ENCODE measurements at places on chromosomes 1 and 21.

DNA sequence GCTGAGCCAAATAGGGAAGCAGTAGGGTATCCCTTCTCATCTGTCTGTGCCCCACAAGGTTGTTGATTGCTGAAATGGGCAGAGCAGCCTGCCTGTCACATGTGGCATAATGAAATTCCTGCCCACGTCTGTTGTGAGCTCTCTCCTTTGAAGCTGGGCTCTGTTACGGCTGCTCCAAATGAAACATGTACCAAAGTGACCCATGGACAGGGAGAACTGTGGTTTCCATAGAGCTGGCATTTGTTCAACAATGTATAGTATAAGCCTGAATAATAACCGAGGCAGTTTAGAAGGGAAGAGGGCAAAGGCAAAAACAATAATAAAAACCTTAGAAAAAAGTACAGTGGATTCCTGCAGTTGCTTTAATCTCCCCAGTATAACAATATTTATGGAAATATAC, 149.7 kb downstream of the LYPLAL1 start:
- DNase-seq = no peak

DNA sequence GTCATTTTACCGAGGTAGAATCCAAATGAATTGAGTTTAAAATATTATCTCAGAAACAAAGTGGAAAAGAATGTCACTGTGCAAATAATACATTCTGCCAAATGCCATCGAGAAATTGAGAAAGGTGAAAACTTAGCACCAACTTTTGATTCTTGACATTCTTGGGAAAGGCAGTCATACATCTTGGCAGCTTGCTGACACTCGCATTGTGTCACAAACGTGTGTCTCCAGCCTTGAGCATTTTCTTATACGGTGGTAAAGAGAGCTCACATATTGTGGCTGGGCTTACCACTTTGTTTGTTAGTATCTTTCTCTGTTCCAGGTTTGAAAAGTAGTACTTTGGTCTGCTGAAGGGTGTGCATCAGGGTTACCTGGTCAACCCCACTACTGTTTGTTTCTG, 1456.1 kb downstream of the BRINP3 start:
- no peak for DNase-seq

DNA sequence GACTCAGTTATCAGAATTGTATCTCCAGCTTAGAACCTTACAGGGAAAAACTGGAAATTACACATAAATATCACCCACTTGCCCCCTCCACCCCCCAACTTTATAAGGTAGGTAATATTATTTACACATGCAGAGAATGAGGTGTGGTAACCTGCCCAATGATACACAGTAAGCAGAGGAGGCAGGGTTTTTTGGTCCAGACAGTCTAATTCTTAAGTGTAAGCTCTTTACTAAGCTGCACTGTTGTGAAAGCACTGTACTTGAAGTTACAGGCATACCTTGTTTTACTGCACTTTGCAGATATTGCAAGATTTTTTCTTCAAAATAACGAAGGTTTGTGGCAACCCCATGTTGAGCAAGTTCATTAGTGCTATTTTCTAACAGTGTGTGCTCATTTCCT, 24.8 kb upstream of the MYOCOS start:
- no peak for DNase-seq

GRCh38 chr1:198660341-198661261, 21.8 kb downstream of the PTPRC start:
- no peak for DNase-seq

- DNase-seq = no peak
Observed at GRCh38 chr1:92857817-92858216, 26.0 kb downstream of the RPL5 start.

DNA sequence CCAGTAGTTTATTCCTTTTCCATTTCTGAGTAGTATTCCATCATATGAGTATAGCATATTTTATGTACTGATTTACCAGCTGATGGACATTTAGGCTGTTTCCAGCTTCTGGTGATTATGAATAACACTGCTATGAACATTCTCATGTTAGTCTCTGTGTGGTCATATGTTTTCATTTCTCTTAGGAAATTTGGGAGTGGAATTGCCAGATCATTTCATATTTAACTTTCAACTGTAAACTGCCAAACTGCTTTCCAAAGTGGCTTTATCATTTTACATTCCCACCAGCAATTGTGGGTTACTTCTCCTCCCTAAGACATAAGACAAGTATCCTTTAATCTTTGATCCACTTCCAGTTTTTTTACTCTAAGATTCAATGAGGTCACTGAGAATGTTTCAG, 85.7 kb upstream of the RALGPS2 start:
- DNase-seq = no peak

- no peak for DNase-seq
Observed at GRCh38 chr1:53548031-53548491, 88.9 kb downstream of the DMRTB1 start.

DNA sequence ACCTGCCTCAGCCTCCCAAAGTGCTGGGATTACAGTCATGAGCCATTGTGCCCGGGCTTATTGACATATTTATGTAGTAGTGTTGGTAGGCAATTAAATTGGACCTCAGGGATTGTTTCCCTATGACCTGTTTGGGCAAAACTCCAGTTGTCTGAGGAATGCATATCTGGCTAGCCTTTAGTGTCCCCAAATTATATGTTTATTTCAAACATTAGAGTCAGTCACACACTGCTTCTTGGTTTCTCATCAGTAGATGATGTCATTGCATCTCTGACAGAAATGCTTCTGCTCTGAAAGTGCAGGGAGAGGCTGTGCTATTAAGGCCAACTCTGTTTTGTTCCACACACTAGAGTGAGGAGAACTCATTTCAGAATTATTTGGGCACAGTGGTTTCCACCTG, 12.5 kb downstream of the PIP5K1A start:
- no peak for DNase-seq

GRCh38 chr1:226870026-226870400, 403 bp upstream of the PSEN2 start:
- peak; percentile 23 for DNase-seq

- no peak for DNase-seq
Observed at GRCh38 chr1:35876988-35877387, 6.0 kb upstream of the AGO1 start.

- no peak for DNase-seq
Observed at GRCh38 chr21:45086337-45086958, 12.1 kb downstream of the ADARB1 start.

DNA sequence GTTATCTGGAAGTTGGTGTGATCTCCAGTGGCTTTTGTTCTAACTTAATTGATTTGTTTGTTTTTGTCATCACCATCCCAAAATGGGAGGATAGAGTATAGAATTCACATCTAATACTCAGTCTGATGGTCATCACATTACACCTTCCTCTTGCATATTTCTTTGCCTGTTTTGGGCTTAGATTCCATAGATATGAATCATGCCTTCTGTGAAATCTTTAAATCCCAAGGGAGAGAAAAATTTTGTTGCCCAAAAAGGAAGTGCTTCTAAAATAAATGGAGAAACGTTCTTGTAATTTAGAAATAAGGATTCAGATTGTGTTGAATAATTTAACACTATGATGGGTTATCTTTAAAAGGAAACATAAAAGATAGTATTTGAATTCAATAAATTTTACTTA, 446.0 kb upstream of the LRRC7 start:
- peak; percentile 82 for DNase-seq

- DNase-seq = no peak
Observed at GRCh38 chr1:50183378-50184133, 74.8 kb downstream of the ELAVL4 start.

DNA sequence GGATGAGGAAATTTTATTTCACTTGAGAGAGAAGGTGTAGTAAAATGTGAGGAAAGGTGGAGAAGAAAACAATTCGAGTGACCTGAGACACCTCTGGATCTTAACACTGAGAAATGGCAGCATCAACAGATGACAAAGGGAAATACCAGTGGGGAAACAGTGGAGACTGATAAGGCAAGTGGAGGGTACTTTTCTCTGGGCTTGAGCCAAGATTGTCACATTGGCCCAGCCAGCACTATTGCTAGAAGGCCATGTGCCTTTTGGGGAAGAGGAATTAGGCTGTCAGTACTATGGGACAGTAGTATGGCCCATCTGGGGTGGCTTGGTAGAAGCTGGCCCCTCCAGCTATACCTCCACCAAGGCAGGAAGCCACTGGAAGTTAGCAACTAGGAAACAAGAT, 8.4 kb downstream of the SYPL2 start:
- no peak for DNase-seq

DNA sequence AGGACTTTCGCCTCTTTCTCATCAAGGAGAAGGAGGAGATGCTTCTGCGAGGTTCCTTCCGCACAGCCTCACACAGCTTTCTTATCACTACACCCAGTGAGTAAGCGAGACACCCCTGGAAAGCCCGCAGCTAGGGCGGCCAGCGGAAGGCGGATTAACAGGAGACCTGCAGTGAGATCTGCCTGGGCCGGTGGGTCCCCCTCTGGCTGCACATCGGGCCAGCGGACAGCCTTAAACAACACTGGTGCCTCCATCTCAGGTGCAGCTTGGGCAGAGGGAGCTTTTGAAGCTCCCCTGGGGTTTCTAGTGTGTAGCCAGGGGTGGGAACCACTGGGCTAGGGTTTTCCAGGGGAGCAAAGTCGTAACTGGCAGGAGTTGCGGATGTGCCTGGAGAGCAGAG, 17.5 kb upstream of the MTARC1 start:
- DNase-seq = no peak

GRCh38 chr1:9787702-9788101, 36.1 kb downstream of the CLSTN1 start:
- DNase-seq = no peak

DNA sequence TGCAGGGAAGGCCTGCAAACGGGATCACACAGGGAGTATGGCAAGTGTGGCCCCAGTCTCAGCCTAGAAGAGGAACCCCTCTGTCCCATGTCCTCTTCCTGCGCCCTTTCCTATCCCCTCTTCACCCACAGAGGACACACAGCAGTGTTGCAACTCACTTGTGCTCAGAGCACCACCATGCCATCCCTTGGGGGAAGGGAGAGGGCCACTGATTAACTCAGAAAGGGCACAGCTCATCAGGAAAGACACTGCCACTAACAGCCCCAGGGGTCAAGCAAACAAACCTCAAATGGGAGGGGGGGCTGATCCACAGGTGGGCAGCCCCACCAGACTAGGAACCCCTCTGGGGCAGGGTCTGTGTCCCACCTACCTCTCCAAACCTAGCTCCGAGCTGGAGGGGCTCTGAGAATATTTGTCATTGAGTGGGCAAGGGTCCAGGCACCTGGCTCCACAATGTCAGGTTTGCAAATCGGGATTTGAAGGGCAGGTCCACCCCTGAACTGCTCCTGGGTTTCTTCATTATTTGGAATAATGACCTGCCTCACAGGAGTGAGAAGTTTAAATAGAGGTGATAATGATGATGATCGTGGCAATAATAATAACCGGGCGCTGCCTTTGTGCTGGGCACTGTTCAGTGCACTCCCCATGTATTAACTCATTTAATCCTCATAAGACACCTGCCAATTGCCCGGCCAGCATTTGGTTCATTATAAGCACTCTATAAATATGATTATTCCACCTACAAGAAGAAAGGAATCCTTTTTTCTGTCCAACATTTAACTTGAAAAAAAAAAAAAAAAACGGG, 1.0 kb downstream of the ALDH4A1 start:
- DNase-seq = no peak

Data from brain (organoid and tissue), 16 donors.